ENCODE measurements at places on chromosomes 3 and 15.

- no peak for DNase-seq
Measured at GRCh38 chr15:74845208-74845568, 2.2 kb upstream of the ULK3 start.

- DNase-seq, result peak; percentile 37
Measured at GRCh38 chr3:66038384-66038725, 363 bp downstream of the MAGI1 start.

GRCh38 chr3:61562042-61562720 is 810 bp downstream of the PTPRG start:
- no peak for DNase-seq

- DNase-seq, result no peak
Measured at GRCh38 chr3:4825436-4826236, 153.6 kb upstream of the BHLHE40 start.

DNA sequence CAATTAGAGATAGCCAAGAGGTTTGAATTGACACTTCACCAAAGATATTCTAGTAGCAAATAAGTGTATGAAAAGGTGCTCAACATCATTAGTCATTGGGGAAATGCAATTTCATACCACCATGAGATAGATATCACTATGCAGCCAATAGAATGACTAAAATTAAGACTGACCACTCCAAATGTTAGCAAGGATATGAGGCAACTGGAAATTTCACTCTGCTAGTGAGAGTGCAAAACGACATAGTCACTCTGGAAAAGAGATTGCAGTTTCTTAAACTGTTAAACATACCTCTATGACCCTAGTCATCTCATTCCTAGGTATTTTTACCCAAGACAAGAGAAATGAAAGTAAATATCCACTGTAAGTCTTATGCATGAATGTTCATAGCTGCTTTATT is 27.6 kb upstream of the SLC6A11 start:
- no peak for DNase-seq
